ENCODE measurements at places on chromosomes 13 and 19. TPM values are rescaled to one million over a fixed set of nuclear protein-coding genes. Genes with fewer than 3 reads are reported as not detected.
A peak's percentile ranks its signal among the peaks of the same experiment; 100 is the strongest.

RB1 gene
- total RNA-seq, result 8.3 TPM

DNA sequence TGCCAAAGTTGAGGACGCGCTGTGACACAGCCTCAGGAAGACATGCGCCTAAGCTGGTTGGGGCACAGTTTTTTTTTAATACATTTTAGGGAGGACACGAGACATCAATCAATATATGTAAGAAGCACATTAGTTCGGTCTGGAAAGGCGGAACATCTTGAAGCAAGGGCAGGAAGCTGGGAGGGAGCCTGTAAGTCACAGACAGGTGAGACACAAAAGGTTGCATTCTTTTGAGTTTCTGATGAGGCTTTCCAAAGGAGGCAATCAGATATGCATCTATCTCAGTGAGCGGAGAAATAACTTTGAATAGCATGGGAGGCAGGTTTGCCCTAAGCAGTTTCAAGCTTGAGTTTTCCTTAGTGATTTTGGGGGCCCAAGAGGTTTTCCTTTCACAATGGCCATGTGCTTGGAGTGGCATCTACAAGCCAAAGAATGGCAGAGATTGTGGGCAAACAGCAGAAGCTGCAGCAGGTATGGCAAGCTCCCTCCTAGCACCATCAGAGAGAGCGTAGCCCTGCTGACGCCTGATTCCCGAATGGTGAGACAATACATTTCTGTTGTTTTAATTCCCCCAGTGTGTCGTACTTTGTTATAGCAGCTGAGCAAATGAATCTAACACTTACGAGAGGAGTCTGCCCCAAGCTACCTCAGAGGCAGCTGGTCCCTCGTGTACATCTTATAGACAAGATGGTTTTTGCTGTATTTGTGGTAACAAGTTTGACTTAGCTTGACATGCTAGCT is 99.5 kb upstream of the TMTC4 start:
- DNase-seq, result no peak

GRCh38 chr13:60329221-60329923 is 67.6 kb upstream of the TDRD3 start:
- no peak for DNase-seq

DNA sequence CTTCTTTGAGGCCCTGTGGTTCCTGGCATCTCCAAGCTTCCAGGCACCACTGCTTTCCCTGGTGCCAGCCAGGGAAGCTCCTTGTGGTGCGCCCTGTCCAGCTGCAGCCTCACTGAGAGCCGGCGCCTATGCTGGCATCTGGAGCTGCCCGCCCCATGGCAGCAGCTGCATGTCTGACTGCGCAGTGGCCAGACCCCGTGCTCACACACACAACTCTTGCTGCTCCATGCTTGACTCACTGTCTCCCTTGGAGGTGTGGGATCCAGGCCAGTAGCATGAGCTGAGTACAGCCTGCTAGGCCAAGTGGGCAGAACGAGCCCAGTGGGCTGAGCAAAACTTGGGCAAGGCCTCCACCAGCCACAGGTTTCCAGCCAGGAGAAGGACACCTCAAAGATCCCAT is 11.5 kb upstream of the SUPT20H start:
- DNase-seq, result no peak

DNA sequence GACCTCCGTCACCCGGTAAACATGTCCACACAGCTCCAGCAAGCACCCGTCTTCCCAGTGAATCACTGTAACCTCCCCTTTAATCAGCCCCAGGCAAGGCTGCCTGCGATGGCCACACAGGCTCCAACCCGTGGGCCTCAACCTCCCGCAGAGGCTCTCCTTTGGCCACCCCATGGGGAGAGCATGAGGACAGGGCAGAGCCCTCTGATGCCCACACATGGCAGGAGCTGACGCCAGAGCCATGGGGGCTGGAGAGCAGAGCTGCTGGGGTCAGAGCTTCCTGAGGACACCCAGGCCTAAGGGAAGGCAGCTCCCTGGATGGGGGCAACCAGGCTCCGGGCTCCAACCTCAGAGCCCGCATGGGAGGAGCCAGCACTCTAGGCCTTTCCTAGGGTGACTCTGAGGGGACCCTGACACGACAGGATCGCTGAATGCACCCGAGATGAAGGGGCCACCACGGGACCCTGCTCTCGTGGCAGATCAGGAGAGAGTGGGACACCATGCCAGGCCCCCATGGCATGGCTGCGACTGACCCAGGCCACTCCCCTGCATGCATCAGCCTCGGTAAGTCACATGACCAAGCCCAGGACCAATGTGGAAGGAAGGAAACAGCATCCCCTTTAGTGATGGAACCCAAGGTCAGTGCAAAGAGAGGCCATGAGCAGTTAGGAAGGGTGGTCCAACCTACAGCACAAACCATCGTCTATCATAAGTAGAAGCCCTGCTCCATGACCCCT is 9.0 kb upstream of the CEACAM5 start:
- no peak for DNase-seq

DNA sequence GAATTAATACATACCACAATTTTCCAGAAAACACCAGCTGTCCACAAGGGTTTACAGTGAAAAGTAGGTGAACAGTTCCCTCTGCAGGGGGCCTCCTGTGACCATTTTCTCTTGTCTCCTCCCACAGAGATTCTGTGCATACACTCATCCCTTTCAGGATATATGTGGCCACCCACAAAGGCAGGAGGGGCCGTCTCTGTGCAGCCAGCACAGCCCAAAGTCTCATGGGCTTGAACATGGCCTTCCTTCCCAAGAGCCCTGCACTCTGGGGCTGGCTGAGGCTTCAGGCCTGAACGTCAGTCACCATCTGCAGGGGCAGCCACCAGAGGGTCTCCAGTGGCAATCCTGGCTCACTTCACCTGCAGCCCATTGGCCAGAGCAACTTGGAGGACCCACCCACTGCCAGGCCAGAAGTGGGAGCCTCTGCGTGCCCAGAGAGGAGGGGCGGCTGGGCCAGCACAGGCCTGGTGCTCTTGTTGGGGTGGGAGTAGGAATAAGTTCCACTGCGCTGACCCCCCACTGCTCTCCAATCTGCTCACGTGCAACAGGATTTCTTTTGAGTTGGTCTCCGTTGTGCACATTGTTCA is 25.1 kb downstream of the TMEM161A start:
- peak; percentile 54 for DNase-seq
